Small intestine (tissue), 16 donors: ENCODE measurements at places on chromosomes 1 and 21. TPM values are rescaled to one million over a fixed set of nuclear protein-coding genes. Genes with fewer than 3 reads are reported as not detected.

Gene NCMAP
- 4.7 TPM for polyA plus RNA-seq

GRCh38 chr1:1122981-1123480 is 7.1 kb upstream of the C1orf159 start:
- H3K36me3 ChIP-seq, result no peaks in the 10 kb centered on the region
- no peak overlapping the region for H3K4me3 ChIP-seq
- DNase-seq, result no peak
- no peak overlapping the region for H3K27ac ChIP-seq
- no peaks in the 10 kb centered on the region for H3K4me1 ChIP-seq
- H3K27me3 ChIP-seq, result peaks cover 7% of the 10 kb centered on the region

Gene MPL
- polyA plus RNA-seq, result not detected

Gene LYPD8
- 2.4 TPM for polyA plus RNA-seq

Gene MYCL
- 5.6 TPM for polyA plus RNA-seq

GRCh38 chr1:200969726-200970561 is 53.6 kb downstream of the KIF21B start:
- no peak overlapping the region for H3K27ac ChIP-seq
- peak; percentile 22 for DNase-seq
- H3K4me1 ChIP-seq, result no peaks in the 10 kb centered on the region
- H3K27me3 ChIP-seq, result no peaks in the 10 kb centered on the region
- H3K4me3 ChIP-seq, result no peak overlapping the region

- no peaks in the 10 kb centered on the region for H3K4me1 ChIP-seq
- H3K4me3 ChIP-seq, result no peak overlapping the region
- no peaks in the 10 kb centered on the region for H3K27me3 ChIP-seq
- no peak overlapping the region for H3K27ac ChIP-seq
Measured at GRCh38 chr1:61781151-61781550, 38.9 kb downstream of the PATJ start.

GRCh38 chr1:170732252-170732588 is 68.3 kb downstream of the PRRX1 start:
- H3K27ac ChIP-seq, result no peak overlapping the region
- no peak for DNase-seq
- H3K4me3 ChIP-seq, result no peak overlapping the region
- no peaks in the 10 kb centered on the region for H3K36me3 ChIP-seq
- no peaks in the 10 kb centered on the region for H3K4me1 ChIP-seq

DNA sequence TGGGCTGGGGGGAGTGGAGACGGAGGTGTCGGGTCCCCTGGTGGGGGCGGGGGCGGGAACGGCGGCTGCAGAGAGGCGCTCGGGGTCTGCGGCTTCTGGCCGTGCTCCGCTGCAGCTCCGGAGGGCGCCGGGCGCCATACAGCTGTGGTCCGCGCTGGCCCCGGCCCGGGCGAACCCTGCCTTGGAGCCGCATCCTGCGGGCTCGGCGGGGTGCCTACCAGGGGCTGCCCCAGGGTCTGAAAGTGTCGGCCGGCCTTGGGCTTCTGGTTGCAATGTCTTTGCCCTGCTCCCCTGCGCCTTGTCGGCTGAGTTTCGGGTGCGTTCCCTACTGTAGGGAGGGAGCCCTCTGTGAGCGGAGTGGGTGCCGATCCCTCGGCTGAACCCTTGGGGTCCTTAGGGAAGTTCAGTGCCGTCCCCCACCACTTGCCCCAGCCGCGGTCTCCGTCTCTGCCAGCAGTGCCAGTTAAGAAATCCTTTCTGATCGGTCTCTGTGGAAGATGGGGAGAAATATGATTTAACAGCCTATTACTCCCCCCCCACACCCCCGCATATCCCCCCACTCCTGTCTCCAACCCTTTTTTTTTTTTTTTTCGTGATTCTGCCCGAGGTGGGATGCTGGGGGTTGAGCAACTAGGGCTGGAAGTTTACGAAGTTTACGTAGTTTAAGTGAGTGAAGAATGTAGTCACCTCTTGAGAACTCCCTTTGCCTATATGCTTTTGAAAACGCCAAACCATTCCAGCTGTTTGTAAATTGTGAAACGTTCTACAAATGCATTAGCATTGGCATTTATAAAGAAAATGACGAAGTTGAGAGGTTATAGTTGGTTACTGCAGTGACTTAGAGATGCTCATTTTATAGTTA is 588 bp downstream of the NEXN start:
- peaks cover 5% of the 10 kb centered on the region for H3K4me1 ChIP-seq
- H3K27me3 ChIP-seq, result no peaks in the 10 kb centered on the region
- no peaks in the 10 kb centered on the region for H3K36me3 ChIP-seq
- peak overlapping the region; percentile 90 for H3K27ac ChIP-seq
- DNase-seq, result peak; percentile 6
- H3K4me3 ChIP-seq, result peak overlapping the region; percentile 65

Gene FCRL6
- polyA plus RNA-seq, result not detected

- no peaks in the 10 kb centered on the region for H3K27me3 ChIP-seq
- no peak for DNase-seq
- H3K4me1 ChIP-seq, result no peaks in the 10 kb centered on the region
- peaks cover 7% of the 10 kb centered on the region for H3K36me3 ChIP-seq
- H3K27ac ChIP-seq, result no peak overlapping the region
- no peak overlapping the region for H3K4me3 ChIP-seq
Measured at GRCh38 chr1:100979631-100980030, 46.0 kb downstream of the DPH5 start.

GRCh38 chr1:243287123-243287460 is 31.3 kb downstream of the SDCCAG8 start:
- no peak overlapping the region for H3K27ac ChIP-seq
- H3K4me3 ChIP-seq, result no peak overlapping the region
- DNase-seq, result no peak
- peaks cover 14% of the 10 kb centered on the region for H3K36me3 ChIP-seq
- no peaks in the 10 kb centered on the region for H3K27me3 ChIP-seq

GRCh38 chr1:226519716-226520598 is 28.6 kb upstream of the STUM start:
- no peak overlapping the region for H3K4me3 ChIP-seq
- DNase-seq, result peak; percentile 58
- H3K4me1 ChIP-seq, result no peaks in the 10 kb centered on the region
- no peaks in the 10 kb centered on the region for H3K36me3 ChIP-seq
